A549 (cell line): ENCODE measurements at places on chromosomes 5 and 9.
A peak's percentile ranks its signal among the peaks of the same experiment; 100 is the strongest.

DNA sequence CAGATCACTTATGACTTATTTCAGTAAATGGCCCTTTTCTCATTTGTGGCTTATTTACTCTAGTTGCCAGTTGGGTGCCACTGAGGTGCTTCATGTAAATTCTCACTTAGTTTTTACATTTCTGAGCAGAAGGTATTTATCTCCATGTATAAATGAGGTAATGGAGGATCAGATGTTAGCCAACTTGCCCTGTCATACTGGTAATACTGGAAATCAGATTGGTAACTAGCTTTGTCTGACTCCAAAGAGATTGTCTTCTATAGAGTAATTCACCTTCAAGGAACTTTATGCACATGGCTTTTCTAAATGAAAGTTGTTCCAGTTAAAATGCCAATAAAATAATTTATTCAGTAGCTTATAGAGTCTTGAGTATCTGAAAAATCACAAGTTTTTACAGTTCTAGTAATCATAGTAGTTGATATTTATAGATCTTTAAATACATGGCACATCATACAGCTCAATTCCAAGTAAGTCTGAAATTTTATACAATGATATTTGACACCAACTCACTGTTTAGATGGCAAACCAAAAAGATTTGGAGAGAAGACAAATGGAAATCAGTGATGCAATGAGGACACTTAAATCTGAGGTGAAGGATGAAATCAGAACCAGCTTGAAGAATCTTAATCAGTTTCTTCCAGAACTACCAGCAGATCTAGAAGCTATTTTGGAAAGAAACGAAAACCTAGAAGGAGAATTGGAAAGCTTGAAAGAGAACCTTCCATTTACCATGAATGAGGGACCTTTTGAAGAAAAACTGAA, 28.8 kb downstream of the RAB14 start:
- no peak for DNase-seq

GRCh38 chr9:124187311-124187710, 70.4 kb upstream of the NEK6 start:
- DNase-seq = no peak

DNA sequence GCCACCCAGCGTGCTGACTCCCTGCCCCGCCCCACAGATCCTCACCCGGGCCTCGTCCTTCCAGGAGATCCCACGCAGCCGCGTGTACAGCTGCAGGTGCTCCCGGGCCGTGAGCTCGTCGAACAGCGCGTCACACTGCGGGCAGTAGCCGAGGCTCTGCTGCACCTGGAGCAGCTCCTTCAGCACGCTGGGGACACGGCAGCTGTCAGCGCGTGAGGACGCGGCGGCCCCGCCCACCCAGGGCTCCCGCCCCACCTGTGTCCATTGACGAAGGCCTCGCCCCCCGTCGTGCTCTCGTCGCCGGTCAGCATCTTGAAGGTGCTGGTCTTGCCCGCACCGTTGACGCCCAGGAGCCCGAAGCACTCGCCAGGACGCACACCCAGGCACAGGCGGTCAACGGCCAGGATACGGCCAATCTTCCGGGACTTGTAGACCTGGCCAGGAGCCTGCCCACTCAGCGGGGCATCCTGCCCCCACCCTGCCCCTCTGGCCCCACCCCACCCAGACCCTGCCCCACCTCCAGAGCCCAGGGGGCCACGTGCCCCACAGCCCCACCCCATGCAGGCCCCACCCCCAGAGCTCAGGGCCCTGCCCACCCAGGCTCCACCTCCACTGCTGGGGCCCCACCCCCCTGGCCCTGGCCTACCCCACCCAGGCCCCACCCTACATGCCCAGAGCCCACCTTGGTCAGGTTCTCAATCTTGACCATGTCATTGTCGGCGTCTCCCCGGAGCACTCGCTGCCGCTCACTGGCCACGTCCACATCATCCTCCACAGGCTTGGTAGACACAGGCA, 13.8 kb upstream of the CLIC3 start:
- no peak for DNase-seq

DNA sequence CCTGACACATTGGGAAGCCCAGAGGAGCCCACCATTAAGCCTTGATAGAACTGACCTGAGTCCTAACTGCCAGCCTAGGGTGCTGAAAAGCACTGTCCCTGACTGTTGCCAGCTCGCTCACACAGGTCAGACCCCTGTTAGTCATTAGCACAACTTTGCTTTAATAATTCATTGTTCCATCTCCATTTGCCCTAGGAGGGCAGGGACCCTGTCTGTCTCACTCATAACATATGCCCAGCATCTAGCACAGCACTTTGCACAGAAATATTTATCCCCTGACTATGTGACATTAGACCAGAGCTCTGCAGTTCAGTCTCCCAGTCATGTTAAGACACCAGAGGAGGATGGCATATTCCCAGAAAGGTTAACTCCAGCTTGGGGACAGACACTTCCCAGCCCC, 61.8 kb upstream of the STXBP1 start:
- no peak for DNase-seq

- DNase-seq = no peak
These were observed 6.9 kb downstream of the RPL37 start for GRCh38 chr5:40828021-40828631.

DNA sequence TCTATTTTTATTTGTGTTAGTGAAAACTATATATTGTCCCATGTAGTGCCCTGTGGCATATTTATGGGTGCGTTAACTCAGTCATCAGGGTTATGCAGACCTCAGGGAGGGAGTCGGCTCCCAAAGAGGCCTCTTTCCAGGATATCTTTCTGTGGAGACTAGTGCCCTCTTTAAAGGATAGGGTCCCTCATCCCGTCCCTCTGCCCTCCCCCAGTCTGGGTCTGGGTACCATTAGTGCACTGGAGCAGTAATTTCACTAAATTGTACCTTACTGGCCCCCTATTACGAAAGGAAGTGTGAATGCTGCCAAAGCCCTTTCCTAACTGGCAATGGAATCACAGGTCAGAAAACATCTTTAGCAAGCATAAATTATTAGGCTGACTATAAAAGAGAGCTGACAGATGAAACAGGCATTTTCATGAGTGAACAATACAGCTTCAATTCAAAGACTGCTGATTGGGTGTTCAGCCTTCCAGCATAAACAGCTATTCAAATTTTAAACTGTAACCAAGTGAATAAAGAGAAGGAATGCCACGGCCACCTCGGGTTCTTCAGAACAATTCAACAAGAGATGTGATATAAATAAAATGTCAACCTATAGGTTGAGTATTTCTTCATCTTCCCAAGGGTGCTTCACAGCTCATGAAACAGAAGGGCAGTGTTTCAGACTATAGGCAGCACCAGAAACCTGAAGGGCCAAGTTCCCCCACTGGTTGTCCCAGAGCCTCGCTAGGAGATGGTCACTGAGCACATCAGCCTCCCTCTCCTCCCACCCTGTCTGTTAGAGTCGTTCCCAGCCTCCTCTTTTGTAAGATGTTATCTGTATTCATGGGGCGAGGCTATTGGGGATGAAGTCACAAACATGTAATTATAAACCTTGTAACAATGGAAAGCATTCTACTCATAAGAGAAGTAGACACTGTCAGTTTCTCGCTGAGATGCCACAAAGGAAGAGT, 318.7 kb downstream of the TMEM161B start:
- no peak for DNase-seq

GRCh38 chr9:93467062-93467416, 13.7 kb upstream of the FAM120AOS start:
- DNase-seq = peak; percentile 46

DNA sequence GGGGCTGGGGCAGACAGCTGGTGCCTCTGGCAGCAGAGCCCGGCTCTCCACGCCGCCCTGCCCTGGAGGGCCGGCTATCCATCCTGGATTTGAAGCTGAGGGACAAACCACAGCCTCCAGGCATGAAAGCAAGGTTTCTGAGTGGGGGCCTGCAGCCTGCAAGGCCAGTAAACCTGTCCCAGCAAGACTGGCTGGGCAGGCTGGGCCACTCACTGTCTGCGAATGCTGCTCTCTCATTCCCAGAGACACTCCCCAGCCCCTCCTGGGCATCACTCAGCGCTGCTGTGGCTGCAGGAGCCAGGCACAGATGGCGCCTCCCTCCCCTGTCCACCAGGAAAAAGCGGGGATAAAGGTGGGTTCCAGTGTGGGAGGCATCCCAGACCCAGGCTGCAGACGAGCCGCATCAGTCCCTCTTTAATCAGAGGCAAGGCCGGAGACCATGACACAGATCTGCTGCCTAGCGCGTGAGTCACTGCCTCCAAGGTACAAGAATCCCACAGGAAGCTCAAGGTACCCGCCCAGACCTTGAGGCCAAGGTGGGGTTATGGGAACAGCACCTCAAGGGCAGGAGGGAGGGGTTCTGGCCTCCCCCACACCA, 118.0 kb downstream of the VAV2 start:
- peak; percentile 80 for DNase-seq

DNA sequence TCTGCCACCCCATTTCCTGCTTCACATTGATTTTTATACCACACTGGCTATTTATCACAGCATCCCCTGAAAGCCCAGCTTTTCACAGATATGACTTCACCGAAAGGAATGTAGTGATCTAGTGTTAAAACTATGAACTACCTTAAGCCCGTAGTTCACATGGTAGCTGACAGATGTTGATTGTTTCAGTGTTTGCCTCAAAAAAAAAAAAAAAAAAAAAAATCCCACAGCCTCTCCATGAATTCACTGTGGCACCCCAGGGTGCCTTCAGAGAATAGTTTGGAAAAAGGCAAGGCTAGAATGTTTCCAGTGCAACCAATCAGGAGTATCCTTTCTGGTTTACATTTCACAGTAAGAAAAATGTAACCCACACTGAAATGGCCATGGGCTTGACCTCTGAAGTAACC, 37.1 kb downstream of the GLIS3 start:
- peak; percentile 51 for DNase-seq

- DNase-seq = no peak
These were observed 5.7 kb upstream of the ADRB2 start for GRCh38 chr5:148820461-148821395.

GRCh38 chr5:138648841-138649240, 73.6 kb upstream of the HSPA9 start:
- no peak for DNase-seq

- no peak for DNase-seq
These were observed 28.0 kb downstream of the ADAMTSL1 start for GRCh38 chr9:18501949-18502348.

GRCh38 chr5:61137835-61138234, 24.4 kb downstream of the SMIM15 start:
- DNase-seq = no peak

- no peak for DNase-seq
These were observed 463.1 kb downstream of the DMAC1 start for GRCh38 chr9:7336356-7337065.

- DNase-seq = no peak
These were observed 268.8 kb upstream of the NREP start for GRCh38 chr5:112025757-112026156.

GRCh38 chr9:120387257-120388002, 192.5 kb downstream of the CDK5RAP2 start:
- no peak for DNase-seq
